NCI-H2107 (cell line): ENCODE measurements at places on chromosomes 13 and 19.

DNA sequence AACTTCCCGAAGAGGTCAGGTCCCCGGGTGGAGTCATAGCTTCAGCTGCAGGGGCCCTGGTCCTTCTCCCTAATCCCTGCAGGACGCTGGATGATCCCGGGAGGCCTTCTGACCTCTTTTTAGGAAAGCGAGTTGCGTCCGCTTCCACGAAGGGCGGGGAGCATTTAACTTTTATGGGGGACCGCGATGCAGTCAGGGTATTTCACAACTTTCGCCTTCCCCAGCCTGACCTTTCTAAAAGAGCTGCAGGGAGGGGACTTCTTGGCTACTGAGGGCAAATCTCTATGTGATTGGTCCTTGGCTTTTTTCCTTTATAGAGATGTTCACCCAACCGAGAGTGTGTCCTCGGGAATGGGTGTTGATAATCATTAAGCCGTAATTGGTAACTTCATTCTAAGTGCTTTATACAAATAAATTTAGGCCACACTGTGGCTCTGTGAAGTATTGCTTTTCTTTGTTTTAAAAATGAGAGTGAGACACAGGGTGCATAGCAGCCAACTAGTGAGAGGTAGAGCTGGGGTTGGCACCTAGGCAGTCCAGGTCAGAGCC lies 778 bp downstream of the ZNF230 start:
- DNase-seq, result no peak

DNA sequence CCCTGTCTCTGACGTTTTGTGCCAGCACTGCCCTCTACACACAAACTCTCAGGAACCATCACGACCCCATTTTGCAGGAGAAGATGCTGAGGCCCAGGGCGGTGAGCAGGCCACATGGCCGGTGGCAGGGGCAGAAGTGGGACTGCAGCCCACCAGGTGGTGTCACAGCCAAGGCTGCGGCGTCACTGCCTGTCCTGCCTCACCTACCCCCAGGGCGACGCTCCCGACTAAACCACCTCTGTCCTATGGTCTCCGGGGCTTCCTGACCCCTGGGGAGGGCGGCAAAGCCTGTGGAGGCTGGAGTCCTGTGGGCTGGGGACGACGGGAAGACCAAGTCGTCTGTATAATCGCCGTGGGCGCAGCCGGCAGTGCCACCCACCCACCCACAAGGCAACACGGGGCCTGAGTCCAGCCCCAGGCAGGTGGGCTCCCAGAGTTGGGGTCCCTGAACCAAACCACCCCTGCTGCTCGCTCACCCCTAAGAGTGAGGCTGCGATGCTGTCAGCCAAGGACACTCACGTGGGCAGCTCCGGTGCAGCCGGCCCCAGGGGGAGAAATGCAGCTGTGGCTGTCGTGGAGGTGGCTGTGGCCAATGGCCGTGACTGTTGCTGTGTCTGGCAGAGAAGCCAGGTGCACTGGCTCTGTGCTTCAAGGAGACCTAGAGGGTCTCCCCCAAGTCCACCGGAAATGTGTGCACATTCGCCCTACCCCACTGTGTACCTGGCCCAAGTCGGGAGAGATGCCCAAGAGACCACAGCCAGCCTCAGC lies 29.7 kb downstream of the RASA3 start:
- no peak for DNase-seq

- no peak for DNase-seq
Measured at GRCh38 chr13:45411631-45412030, 6.5 kb downstream of the SLC25A30 start.

DNA sequence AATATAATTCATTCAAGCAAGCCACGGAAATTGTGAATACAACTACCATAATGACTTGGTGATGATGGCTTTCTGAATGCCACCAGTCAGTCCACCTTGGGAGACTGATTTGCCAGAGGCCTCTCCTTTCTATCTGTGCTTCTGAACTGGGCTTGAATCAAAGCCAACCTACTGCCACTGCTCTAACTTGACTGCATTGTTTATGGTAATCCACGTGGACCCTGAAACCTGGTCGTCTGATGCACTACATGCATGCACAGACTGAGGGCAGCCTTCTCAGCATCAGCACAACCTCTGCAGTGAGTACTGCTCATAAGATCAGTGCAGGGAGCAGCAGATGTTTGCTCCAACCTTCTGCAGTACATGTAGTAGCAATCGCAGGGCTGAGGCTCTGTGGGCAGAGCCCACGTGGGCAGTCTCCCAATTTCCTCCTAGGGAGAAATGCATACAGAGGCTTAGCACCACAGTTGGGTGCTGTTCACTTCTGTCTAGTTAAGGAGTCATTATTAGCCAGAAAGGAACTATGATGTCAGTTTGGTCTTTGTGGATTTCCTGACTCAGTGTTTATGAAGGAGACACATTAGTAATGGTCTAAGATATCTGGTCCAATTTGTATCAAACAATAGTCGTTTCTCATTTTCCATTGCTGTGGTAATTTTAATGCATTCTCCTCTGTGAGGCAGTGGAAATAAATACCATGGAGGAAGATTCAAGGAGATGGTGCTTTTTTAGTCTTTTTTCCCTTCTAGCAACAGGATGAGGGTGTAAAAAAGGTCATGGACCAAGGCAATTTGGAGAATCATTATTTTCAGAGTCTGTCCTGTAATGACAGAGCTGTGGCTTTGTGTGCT lies 82.5 kb downstream of the AKAP11 start:
- no peak for DNase-seq

DNA sequence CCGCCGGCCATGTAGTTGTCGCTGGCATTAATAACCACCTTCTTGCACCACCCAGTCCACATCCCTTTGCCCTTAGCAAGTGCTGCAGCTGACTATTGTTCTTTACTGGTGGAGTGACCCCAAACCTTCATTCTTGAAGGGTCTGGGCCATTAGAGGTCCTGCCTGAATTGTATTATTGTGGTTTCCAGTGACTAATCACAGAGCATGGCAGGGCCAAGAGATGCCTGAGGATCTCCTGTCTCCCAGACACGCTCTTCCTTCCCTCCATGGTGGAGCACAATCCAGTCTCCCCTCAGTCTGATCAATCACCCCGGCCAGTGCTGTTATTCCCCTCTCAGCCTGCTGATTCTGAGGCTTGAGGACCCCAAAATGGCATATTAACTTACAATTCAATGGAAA lies 39.0 kb downstream of the C1QTNF9 start:
- no peak for DNase-seq

GRCh38 chr13:98974053-98974452 lies 3.8 kb downstream of the DOCK9 start:
- DNase-seq, result no peak

DNA sequence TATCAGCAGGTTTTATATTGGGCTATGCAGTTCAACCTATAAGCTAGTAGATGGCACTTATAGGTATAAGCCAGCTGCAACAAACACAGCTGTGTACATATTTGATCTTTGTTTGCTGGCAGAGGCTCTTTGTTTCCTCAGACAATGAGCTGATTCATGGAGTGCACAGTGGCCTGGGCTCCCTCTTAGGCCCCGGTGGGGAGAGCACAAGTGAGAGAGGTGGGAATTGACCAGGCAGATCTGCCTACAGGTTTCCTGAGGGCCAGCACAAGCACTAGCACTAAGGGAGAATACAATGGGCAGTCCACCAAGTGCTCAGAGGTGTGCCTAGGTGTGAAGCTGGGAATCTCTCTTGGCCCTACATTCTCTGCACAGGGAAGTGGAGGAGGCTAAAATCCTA lies 1390.7 kb downstream of the SLITRK5 start:
- DNase-seq, result no peak

DNA sequence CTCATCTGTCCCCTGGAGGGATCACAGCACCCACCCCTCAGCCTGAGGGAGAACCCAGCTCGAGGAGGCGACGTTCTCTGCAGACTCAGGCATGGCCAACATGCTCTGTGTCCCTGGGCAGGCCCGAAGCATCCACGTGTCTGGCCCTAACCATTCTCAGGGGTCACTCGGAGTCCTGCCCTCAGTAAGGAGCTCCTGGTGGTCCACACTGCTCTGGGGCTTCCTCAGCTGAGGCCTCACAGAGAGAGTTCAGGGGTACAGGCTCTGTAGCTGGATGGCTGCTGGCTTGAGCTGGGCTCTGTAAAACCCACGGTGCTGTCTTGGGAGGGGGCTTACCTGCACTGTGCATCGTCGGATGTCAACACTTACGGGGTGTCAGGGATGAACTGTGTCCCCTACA lies 4.4 kb upstream of the SIGLEC8 start:
- DNase-seq, result no peak

GRCh38 chr13:112064222-112064621 lies 2.7 kb upstream of the SOX1 start:
- peak; percentile 77 for DNase-seq
